Stimulated activated CD8-positive, alpha-beta memory T cell treated with anti-CD3 and anti-CD28 coated beads, Interleukin-7, amount 100 ng/mL, for 24 hours (primary cell): ENCODE measurements at places on chromosomes 2 and 18.
A peak's percentile ranks its signal among the peaks of the same experiment; 100 is the strongest.

DNA sequence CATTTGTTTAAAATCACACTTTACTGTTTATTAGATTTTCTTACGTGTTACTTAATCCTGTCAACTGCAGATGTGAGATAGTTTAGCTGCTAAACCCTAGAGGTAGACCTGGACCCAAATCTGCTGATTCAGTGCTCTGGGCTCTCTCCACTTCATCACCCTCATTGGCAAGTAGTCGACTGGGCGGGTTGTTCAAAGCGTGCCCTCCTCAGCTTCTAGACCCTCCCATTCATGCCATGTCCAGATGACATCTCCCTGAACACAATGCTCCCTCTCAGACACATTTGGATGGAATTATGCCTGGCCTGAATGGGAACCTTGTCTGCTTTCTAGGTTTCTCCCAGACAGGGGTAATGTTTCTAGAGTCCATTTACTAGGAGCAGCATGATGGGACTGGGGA is 43.7 kb downstream of the RPIA start:
- no peak for DNase-seq

GRCh38 chr18:68461481-68462018 is 253.4 kb downstream of the TMX3 start:
- DNase-seq: no peak

DNA sequence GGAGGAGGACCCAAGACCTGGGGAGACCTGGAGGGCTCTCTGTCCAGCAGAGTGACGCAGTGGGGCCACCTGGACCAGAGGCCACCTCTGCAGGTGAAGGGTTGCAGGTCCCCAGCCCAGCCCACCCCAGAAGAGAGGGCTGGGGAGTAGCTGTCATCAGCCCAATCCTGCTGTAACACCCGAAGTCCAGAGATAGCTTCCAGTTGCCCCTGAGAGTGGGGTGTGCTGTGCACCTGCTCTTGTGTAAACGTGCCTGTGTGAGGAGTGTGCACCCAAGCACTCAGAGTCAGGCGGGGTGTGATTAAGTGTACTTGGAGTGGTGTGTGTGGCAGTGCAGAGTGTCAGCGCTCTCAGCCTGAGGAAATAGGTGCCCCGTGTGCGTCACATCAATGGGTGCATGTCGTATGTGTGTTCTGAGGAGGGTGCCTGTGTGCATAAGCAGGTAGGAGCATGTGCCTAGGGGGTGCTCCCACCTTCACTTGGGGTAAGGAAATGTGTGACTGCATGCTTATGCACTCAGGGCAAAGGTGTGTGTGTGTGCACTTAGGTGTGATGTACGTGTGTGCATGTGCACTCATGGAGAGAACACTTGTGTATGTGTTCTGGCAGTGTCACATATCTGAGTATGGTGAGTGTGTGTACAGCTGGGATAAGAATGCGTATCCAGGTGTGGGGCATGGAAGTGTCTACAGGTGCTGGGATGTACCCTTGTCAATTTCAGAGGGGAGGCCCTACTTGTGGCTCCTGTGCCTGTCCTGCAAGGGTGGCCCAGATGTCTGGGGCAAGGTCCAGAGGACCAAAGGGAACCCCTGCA is 672 bp downstream of the ATP6V1B1 start:
- no peak for DNase-seq

- no peak for DNase-seq
These were observed 44.5 kb downstream of the PTGR3 start for GRCh38 chr18:75164479-75164878.

DNA sequence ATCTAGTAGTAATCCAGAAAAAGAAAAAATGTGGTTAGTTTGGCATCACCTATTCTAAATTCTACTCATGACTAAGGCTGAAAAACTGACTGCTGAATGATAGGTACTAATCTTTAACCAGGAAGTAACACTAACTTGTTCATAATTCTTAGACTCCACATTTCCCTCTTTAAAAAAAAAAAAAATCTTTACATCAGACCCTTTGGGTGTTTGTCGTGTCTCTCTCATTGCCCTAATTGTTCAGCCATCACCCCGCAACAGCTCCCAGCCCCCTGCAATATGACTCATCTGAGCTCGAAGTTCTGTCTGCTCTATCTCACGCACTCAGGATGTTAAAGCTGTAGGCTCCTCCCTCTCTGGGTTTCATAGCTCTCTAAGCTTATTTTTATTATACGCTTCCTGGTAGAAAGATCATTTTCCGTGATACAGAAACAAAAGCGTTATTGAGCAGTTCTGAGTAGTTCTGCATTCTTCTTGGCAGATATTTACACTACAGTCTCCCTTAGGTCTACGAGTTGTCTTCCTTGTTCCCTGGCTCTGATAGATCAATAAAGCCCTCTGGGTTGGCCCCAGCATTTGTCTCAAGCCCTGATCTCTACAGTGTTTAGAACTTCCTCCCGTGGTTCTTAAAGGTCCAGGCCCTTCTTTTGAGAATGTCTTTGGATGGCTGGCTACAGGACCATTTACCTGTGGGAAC is 95.6 kb downstream of the TNFRSF11A start:
- DNase-seq: peak; percentile 35

- no peak for DNase-seq
These were observed 209.5 kb downstream of the DYSF start for GRCh38 chr2:71662665-71663394.

GRCh38 chr2:98908931-98909316 is 27.1 kb downstream of the CRACDL start:
- DNase-seq: no peak
